ENCODE measurements at places on chromosomes 7 and 10.

DNA sequence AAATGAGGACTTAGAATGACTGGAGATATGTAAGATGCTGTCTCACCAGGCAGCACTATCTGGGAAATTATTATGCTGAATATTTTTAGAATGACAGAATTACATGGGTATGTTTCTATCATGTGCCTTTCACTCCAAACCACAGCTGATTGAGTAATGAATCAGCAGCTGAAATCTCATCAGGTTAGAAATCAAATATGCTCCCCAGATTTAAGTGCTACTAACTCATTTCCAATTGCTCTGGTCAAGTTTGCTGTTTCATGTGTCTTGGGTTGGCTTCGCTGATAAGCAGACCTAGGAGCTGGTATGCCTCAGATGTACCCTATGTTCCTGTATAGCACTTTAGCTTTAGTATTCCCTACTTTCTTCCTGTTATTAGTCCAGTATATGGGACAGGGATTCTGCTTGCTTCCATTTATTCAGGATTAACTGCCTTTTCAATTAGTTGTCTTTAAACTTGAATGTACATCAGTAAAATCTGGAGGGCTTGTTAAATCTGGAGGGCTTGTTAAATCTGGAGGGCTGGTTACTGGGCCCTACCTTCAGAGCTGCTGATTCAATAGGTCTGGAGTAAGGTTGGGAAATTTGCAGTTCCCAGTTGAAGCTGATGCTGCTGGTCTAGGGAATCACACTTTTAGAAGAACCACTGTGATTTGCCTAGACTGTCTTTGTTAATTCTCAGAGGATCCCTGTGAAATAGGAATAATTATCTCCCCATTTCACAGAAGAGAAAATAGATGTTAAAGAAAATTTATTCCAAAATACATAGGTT, 172.9 kb downstream of the DKK1 start:
- DNase-seq = peak; percentile 93

DNA sequence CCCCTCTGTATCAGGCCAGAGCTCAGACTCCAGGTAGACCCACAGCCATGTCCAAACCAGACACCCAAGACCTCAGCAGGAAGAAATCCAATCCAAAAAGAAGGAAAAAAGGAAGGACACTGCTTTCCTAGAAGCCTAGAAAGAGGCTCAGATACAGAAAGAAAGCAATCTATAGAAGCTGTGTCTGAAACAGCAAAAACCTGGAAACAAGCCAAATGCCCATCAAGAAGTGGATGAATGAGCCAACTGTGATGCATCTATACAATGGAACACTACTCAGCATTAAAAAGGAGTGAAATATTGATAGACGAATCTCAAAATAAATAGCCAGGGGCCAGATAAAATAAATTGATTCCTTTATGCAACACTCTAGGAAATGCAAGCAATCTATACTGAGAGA, 31.6 kb downstream of the GRB10 start:
- no peak for DNase-seq

- no peak for DNase-seq
Observed at GRCh38 chr10:77281719-77282118, 355.9 kb downstream of the KCNMA1 start.

GRCh38 chr7:26694141-26694540, 170.2 kb downstream of the SKAP2 start:
- no peak for DNase-seq

DNA sequence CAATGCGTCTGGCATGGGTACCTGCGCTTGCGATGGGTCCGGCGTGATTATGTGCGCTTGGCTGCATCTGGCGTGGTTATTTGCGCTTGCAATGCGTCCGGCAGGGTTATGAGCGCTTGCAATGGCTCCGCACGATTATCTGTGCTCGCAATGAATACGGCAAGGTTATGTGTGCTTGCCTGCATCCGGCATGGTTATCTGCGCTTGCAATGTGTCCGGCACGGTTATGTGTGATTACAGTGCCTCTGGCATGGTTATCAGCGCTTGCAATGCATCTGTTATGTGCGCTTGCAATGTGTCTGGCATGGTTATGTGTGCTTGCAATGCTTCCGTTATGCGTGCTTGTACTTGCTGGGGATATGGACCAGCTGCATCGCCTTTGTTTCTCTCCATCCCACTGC, 37.7 kb downstream of the RBAK start:
- DNase-seq = no peak

DNA sequence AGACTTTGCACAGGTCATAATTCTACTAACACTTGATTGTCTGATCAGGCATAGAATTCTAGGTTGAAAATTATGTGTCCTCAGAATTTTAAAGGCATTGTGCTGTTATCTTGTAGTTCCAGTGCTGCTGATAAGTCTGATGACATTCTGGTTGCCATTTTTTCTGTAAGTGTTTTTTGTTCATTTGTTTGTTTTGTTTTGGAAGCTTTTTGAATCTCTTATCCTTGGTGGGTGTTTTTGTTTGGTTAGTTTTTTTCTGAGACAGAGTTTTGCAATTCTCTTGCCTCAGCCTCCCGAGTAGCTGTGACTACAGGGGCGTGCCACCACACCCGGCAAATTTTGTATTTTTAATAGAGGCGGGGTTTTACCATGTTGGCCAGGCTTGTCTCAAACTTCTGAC, 178.9 kb downstream of the CCDC71L start:
- no peak for DNase-seq

DNA sequence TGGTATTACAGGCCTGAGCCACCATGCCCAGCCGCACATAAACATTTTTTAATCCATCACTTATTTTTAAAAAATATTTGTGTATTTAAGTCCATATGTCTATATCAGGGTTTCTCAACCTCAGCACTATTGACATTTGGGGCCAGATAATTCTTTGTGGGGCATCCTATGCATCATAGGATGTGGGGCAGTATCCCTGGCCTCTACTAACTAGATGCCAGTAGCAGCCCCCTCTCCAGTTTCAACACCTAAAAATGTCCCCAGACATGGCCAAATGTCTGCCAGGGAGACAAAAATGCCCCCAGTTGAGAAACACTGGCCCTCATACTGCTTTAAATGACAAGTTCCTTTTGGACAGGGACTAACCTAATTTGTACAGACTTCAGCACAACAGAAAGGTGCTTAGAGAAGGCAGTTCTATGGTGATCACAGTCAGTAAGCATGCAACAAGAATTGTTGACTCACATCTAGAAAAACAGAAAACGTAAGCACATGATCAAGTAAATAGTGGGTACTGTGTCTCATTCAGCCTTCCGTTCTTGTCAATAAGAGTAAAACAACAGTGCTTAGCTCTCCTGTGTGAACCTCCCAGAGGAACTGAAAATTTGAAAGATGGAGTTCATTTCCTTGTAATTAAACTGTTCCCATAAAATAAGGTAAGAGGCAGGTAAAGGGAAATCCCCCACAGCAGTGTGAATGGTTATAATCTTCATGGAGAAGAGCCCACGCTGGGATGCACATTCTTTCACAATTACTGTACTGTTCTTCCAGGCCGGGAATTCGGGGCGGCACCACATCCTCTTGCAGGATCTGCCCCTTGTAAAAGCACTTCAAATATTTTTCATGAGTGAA, 17.3 kb upstream of the ADRB1 start:
- peak; percentile 78 for DNase-seq

DNA sequence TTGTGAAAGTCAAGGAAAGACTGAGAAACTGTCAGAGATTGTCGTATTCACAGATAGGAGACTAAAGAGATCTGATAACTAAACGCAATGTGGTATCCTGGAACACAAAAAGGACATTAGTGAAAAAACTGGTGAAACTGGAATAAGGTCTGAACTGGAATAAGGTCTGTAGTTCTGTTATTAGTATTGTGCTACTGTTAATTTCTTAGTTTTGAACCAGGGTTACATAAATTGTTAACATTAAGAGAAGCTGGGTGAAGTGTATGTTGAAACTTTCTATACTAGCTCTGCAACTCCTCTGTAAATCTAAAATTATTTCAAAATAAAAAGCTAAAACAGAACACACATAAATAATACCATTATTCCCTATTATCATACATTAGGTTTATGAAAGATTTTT, 3.4 kb upstream of the NT5C2 start:
- no peak for DNase-seq

- DNase-seq = no peak
Observed at GRCh38 chr7:34117573-34117972, 212.2 kb downstream of the BMPER start.

GRCh38 chr7:1895664-1896515, 225.8 kb downstream of the ELFN1 start:
- DNase-seq = no peak

DNA sequence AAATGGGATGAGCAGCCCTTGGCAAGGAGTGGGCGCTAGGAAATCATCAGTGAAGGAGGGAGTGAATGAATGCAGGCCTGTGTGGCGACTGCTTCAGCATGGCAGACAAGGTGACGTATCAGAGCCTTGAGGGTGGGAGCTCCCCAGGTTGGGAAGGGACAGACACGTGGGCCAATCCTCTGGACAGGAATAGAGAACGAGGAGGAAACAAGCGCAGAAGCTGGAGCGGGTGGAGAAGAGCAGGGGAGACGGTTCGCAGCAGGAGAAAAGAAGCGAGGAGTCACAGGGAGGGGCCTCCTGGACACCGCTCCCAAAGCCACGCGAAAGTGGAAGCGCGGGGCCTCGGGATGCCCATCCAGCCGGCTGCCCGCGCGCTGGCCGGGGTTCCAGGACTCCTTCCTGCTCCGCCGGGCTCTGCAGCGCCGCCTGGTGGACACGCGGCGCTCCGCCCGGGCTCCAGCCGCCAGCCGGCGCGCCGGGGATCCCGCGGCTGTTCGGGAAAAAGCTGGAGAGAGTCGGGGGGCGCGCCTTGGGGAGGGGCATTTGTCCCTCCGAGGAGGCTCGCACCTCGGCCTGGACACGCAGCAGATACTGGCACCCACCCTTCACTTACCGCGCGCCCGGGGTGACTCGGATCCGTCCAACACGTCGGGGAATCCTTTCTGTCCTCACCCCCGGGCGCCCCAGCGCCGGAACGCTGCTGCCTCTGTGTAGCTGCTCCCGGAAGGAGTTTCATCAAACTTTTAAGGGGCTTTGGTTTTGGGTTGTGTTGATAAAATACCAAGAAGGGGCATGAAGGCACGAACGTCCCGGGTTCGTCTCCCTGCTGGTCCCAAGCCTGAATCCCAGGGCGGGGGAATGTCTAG, 6.3 kb downstream of the ZNF503 start:
- DNase-seq = no peak

DNA sequence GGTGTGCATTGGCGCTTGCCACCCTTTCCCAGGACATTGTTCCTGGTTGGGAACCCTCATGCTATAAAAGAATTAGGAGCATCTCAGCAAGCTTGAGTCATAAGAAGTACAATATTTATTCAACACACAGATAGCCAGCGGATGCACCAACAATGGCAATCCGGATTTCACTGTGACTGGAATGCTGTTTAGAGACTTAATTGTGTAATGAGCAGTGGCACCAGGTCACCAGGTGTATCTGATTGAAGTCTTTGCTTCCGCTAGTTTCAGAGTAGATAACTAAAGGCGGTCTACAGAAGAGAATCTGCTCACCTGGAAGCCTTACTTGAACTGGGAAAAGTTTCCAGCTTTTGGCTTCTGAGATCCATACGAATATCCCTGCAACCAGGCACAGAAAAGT, 772.3 kb upstream of the GHITM start:
- DNase-seq = no peak

DNA sequence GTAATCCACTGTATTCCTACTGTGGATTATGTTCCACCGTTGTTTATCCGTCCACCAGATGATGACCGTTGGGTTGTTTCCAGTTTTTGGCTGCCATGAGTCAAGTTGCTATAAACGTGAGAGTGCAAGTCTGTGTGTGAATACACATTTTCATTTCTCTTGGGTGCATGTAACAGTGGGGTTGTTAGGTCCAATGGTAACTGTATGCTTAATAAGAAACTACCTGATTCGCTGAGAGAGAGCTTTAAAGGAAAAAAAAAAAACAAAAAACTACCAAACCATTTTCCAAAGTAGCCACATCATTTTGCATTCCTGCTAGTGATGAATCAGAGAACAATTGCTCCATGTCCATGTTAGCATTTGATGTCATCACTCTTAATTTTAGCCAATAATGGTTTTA, 15.9 kb downstream of the UBN2 start:
- no peak for DNase-seq

DNA sequence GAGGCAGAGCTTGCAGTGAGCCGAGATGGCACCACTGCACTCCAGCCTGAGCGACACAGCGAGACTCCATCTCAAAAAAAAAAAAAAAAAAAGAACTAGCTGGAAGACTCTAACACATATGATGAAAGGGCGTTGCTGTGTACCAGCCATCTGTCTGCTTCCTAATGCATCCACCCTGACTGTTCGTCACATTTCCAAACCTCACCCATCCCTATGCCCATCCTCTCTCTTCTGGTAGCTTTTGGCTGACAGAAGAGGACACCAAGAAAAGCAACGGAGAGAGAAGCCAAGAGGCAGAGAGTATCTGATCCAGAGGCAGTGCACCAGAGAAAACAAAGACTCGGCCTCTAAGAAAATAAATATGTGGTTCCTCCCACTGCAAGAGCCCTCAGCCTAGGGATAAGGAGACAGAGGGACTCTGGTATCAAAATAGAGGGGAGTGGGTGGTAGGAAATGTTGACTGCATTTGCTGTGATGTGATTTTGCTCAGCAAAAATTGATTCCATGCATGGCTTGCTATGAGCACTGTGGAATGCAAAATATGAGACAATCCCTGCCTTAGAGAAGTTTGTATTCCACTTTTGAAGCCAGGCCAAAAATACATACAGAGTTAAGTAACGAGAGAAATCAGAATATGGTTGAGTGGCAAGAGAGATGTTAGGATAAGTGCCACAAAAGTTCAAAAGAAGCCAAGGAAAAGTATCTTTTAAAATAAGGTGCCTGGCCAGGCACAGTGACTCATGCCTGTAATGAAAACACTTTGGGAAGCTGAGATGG, 100.8 kb upstream of the STK17A start:
- no peak for DNase-seq

DNA sequence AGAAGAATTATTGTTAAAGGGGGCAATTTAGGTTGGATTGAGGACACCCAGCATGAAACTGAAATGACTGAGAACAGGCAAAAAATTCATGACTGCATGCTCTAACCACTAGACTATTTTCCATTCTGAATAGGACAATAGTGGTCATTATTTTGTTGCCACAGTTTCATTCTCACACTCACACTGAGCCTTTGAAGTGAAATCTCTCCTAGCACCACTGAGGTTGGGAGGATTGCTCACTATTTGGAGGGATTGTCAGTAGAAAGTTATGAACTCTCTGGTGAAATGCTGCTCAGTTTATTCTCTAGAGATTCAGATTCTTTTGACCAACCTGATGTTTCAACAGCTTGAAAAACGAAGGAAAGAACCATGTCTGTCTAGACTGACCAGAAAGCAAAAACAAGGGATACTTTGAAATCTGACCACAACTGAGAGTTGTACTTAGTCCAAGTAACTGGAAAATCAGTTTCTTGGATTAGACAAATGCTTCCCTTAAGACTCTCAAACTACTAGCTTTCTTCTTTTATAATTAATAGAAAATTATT, 191.2 kb downstream of the DYNC1I1 start:
- DNase-seq = no peak

- no peak for DNase-seq
Observed at GRCh38 chr7:80827239-80827633, 91.6 kb downstream of the SEMA3C start.

DNA sequence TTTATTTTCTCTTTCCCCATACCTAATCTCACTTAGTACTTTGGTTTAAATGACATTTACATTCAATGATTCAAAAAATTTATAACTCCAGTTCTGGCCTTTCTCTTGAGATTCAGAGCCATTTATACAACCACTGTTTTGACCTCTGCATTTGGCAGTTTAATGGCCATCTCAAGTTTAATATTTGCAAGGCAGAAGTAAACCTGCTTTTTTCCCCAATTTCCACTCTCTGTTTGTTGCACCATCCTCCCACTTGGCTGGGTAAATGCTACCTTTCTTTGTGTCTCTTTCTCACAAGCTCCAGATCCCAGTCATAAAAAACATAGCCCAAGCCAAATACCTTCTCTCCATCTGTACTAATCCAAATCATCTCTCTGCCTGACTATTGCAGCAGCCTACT, 315.2 kb upstream of the MTPN start:
- no peak for DNase-seq
